ENCODE measurements at places on chromosomes 12 and 14.

- no peak for DNase-seq
These were observed 49.1 kb downstream of the SSPN start for GRCh38 chr12:26244503-26244902.

DNA sequence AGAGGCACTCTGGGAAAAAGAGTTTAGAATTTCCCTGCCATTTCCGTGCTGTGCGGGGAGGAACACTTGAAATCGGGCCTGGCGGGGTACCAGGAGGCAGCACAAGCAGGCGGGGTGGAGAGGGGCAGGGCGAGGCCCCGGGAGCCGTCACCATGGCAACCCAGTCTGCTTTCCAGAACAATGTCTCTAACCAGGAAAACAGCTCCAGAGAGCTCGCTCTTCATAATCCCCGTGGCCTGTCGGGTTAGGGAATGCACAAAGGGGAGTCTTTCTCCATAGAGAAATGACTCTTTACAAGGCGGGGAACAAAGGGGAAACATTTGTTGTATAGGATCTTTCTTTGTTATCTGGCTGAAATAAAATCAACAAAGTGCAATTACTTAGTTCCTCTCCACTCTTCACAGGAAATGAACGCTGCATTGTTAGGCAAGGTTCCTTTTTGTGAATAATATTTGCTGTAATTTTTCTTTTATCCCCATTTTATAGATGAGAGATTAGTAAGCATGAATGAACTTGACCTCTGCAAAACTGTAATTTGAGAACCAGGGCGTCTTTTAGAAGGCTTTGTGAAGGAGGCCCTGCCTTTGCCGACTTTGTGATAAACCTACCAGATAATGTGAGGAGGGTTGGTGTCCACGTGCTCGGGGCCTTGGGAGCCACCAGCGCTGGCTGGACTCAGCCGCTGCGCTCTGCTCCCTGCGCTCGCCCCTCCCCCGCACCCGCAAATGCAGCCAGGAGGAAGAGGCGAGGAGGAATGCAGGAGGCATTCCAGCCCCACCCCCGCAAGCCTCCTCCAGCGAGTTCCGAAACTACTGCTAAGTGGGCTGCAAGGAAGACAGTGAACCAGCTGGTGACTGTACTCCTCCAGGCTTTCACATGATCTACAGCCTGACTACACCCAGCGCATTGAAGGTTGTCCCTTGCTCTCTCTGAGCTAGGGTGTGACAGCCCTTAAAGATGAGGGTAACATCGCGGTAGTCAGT is 105.2 kb upstream of the ATF7IP start:
- DNase-seq = no peak

DNA sequence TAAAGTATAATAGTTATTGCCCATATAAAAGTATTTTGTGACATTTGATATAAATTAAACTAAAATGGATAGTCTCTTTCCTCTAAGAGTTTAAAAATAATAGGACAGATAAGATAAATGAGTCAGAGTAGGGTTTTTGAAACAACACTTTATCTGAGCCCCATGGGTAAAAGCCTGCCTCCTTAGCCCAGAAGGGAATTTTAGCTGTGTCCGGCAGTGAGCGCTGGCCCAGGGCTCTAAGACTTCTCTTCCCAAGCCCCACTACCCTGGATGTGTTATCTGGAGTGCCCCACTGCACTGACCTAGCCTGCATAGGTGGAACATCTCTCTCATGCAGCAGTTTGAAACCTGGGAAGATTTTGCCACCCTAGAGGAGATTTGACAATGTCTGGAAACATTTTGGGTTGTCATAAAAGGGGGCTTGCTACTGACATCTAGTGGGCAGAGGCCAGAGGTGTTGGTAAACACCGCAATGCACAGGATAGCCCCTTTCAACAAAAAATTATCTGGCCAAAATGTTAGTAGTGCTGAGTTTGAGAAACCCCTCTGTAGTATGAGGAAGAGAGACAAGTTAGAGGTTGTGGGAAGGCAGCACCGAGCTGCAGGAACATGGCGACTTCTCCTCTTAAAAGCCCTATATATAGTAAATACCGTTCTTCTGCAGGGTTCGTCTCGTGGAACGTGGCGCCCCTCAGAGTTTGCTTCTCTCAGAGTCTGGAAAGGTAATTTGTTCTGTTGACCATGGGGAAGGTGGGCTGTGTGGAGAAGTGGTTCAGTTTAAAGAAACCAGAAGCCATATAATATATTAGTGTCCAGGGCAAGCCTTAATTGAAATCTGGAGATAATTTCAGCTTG is 29.3 kb upstream of the ATF1 start:
- no peak for DNase-seq

DNA sequence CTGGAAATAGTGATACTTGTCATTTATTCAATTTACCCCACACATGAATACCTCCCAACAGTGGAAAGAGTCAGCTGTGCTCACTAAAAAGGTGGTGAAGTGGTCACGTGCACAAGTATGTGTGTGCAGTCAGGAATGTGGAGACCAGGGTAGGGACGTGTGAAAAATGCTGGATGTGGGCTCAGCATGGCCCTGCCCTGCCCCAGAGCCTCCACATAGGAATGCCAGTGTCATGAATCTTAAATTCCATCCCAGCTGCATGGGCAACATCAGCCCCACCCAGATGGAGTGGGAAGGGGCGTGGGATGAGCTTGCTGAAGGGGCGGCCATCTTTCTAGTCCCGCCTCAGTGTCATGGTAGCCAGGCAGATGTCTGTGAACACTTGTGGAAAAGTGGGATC is 87.7 kb downstream of the C12orf75 start:
- DNase-seq = no peak

- DNase-seq = no peak
These were observed 4.4 kb upstream of the GPHN start for GRCh38 chr14:66503532-66503931.

GRCh38 chr14:71403656-71404055 is 496.4 kb downstream of the PCNX1 start:
- DNase-seq = no peak

- DNase-seq = no peak
These were observed 18.0 kb upstream of the TCP11L2 start for GRCh38 chr12:106284358-106285105.

GRCh38 chr12:88895634-88896033 is 315.4 kb upstream of the KITLG start:
- DNase-seq = no peak

DNA sequence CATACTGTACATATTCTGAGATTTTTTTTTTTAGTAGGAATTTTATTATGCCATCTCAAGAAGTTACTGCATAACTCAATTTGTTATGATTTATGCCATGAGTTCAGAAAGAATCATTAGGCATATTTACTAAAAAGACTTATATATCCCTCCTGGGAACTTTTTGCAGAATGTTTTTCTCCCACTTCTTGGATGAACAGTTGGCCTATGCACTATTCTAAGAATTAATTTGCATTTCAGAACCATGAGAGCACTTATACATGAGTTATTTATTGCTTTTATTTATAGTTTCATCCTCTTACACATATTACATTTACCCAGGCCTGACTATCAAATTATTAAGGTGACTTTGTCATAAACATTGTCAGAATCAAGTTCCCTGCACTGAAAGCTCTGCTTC is 6.3 kb upstream of the LRIG3 start:
- DNase-seq = no peak

DNA sequence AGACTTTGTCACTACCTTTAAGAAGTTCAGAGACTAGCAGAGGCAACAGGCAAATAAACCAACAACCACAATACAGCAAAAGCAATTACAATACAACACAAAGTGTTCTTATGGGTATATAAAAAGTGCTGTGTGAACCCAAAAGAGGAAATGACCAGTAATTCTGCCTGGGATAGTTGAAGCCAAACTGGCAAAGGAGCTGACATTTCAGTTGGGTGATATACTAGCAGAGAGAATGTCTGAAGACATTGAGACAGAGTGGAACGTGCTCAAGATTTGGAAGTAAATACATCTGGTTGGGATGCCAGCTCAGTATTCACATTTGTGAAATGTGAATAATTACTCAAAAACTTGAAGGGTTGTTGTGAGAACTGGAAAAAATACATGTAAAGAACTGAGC is 80.6 kb upstream of the GTF2A1 start:
- no peak for DNase-seq

DNA sequence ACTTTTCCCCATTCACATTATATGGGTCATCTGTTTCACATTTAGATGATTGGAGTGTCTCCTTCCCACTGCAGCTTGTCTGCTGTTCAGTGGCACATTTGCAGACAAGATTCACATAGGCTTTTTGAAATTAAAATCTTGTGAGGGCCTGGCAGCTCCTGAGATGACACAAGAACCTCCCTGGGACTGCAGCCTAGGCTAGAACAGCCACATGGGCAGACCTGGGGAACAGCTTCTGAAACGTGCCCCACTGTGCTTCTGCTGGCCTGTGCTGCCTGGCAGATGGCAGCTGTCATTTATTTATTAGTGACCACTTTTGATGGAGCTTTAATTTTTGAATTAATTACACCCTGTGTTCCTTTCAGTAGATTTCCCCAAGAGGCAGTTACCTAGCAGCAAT is 137.4 kb downstream of the GRIP1 start:
- no peak for DNase-seq

DNA sequence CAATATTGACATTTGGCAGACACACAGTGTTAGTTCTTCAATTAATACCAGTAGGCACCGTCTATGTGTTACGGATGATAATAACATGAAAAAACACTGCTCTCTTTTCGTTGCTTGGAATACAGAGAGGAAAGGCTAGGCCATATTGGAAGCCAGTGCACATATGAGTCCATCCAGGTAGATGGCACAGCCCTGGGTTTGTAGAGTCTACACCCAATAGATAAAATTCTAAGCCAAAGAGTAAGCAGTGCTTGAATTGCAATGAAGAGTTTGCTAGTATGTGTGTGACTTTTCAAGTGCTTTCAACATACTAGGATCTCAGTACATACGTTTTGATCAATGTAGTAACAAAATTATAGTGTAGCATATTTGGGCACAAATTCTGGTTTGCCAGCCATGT is 243.3 kb upstream of the AVPR1A start:
- no peak for DNase-seq

DNA sequence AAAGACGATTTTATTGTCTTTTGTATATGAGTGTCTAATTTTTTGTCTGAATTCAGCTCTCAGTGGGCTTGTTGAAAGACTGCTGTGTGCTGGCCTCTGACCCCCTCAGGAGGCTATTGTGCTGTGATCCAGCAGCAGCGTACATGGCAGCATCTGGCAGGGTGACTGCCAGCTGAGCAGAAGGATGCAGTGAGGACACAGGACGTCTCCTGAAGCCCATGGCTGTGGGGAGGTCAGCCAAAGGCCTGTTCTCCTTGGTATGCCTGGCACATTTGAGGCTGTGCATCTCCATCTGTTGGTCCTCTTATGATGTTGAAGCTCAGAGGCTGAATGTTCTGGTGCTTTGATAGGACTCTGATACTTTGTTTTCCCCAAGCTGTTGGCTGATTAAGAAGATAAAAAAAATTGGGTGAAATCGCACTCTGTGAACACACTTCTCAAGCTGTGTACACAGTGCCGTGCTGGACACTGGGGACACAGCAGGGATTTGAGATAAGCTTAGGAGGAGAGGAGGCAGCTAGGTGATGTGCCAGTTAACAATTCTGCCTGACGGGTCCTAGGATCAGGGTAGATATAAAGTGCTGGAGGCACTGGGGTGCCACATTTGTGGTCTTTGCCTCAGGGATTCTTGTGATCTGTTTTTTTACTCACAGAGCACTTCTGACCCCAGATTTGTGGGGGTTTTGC is 37.5 kb downstream of the EID3 start:
- DNase-seq = no peak

DNA sequence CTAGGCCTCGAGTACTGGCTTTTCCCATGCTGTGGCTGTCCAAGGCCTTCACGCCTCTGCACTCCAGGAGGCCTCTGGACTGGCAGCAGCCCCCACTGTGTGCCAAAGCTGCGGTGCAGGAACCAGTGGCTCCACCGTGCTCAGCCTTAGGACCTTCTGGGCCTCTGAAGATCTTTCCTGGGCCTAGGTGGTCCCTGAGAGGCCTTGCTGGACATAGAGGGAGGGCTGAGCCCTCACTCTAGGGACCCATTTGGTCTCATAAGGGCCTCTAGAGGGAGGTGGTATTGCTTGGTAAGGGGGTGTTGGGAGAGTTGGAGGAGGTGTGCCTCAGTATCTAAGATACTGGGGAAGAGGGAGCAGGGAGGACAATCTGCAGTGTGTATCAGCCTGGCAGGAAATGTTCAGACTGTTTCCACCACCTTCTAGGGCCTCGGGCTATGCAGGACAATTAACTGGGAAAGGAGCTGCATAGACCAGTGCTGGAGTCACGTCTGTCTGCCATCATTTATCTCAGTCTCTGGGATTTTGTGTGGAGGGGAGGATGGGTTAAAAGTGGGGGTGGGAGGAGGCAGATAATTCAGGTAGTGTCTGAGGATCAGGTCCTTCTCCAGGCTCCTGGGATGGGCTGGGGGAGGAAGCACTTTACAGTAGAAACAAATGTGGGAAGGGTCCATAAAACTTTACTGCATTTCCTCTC is 2.9 kb downstream of the HOXC5 start:
- no peak for DNase-seq

- DNase-seq = no peak
These were observed 683.9 kb upstream of the TMEM132C start for GRCh38 chr12:127583041-127583440.

DNA sequence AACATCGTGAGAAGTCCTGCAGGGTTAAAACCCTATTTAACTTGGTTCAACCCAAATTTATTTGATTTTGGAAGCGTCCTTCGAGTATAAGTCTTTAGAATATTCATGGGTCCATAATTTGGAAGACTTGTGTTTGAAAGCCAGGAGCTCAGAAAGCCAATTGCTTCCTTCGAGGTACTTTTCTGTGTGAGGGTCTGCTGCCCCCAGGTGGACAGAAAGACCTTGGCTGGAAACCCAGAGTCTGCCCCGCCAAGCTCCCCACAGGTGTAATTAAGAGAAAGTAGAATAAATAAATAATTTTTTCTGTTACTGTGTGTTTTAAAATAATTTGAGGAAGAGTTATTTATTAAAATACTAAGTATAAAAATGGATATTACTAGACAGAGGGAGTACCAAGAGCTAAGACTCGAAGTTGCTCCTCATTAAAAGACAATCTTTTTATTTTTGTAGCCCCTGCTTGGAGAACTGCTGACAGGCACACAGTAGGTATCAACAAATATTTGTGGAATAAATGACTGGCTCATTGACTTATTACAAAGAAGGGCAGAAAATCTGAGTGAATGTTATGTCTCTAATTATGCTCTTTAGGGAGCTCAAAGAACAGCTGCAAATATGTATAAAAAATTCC is 105.8 kb downstream of the PAH start:
- DNase-seq = no peak

DNA sequence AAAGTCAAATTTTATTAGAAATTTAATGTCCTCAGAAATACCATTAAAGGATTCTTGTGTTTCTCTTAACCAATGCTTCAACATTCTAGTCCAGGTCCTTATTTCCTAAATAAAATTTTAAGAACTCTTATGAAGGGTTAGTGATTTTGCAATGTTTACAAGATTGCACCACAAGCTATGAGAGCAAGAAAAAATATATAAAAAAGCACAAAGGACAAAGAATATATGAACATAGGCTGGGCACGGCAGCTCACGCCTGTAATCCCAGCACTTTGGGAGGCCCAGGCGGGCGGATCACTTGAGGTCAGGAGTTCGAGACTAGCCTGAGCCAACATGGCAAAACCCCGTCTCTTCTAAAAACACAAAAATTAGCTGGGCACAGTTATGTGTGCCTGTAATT is 7.7 kb downstream of the RACGAP1 start:
- no peak for DNase-seq
